ENCODE measurements at places on chromosomes 5 and 9.

- no peak for DNase-seq
Measured at GRCh38 chr9:106885451-106885850, 22.5 kb downstream of the ZNF462 start.

DNA sequence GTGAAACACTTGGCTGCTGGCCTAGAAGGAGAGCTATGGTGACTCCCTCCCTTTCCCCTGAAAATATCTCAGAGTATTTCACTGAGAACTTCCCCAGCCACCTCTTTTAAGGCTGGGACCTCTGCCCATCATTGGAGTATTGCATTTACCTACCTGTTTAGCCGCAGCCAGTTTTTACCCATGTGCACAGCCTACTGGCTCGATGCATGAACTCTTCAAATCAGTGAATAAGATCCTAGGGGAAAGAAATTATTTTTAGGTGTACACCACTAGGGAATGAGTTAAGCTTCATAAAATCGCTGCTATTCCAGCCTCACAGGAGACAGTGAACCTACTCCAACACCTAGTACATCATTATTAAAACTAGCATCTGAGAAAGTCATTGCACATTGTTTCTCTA is 16.8 kb upstream of the FAM174A start:
- no peak for DNase-seq

DNA sequence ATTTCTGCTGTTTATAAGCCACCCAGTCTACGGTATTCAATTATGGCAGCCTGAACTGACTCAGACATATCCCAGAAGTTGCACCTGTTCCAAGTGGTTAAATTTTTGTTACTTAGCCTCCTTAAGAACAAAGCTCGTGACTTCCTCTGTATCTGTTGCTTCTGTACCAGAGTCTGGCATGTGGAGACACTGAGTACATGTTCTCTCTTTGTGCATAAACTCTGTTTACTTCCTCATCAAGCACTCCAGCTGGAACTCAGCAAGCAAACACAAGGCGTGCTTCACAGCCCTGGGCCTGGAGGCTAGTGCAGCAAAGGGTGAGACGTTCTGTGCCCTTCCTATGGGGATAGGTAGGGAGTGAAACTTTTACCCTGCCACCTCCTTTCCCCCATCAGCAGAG is 19.0 kb downstream of the C9orf152 start:
- DNase-seq: no peak

GRCh38 chr9:138028596-138028995 is 151.0 kb downstream of the CACNA1B start:
- no peak for DNase-seq

DNA sequence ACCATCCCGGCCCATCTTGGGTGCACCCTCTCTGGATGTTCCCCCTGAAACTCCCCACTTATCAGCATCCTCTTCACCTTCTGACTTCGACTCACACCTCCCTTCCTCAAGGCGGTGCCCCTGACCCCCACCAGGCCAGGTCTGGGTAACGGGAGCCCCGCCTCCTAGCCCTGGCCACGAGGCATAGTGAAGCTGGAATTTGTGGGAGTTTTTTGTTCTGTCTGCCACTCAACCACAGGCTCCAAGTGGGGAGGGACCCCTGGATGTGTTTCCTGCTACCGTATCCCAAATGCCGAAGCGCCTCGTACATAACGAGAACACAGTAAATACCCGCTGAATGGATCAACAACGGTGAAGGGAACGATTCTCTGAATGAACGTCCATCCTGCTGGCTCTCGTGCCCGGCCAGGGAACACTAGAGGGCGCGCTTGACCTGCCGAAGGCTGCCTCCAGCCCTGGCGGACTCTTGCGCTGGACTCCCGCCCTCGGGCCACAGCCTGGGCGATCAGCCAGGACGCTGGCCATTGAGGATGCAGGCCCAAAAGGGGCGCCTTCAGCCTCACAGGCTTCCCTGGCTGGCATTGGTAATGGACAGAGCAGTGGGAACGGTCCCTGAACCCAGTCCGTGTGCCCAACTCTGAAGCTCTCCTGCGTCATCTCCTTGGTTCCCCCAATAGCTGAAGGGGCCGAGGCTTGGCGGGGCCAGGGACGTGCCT is 47.3 kb upstream of the PHYKPL start:
- peak; percentile 17 for DNase-seq

- no peak for DNase-seq
Measured at GRCh38 chr5:42612750-42613366, 143.8 kb upstream of the CCDC152 start.

DNA sequence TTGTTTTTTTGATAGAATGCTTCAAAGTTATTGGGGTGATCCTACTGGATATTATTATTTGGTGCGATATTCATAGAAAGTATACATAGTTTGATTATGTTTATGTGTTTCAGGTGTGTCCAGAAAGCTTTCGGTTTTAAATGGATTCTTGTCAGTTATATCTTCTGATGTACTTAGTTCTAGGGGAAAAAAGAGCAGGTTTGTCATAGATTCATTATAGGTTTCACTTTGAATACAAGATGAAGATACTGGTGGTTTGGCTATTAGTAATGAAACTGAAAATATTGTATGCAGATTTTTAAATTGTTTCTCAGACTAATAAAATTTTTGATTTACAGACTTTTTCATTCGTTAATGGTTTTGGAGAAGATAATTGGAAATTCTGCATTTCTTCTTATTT is 98.9 kb downstream of the MAN2A1 start:
- no peak for DNase-seq

DNA sequence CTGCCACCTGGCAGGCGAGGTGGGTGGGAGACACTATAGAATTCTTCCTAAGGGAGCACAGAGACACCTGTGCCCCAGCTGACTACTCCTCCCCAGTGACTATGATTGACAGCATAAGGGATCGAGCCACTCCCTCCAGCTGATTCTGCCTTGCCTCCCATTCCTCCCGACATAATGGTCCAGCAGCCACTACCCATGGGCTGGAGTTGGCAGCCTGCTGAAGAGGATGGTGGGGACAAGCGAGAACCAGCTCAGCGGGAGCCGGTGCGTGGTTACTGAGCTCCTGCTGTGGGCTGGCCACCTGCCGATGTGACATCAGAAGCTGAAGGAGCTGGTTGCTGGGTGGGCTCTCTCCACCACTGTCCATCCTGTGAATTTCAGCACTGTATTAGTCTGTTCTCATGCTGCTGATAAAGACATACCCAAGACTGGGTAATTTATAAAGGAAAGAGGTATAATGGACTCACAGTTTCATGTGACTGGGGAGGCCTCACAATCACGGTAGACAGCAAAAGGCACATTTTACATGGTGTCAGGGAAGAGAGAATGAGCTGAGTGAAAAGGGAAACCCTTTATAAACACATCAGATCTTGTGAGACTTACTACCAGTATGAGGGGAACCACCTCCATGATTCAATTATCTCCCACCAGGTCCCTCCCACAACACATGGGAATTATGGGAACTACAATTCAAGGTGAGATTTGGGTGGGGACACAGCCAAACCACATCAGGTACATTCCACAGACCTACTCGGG is 12.1 kb upstream of the NCS1 start:
- DNase-seq: no peak

DNA sequence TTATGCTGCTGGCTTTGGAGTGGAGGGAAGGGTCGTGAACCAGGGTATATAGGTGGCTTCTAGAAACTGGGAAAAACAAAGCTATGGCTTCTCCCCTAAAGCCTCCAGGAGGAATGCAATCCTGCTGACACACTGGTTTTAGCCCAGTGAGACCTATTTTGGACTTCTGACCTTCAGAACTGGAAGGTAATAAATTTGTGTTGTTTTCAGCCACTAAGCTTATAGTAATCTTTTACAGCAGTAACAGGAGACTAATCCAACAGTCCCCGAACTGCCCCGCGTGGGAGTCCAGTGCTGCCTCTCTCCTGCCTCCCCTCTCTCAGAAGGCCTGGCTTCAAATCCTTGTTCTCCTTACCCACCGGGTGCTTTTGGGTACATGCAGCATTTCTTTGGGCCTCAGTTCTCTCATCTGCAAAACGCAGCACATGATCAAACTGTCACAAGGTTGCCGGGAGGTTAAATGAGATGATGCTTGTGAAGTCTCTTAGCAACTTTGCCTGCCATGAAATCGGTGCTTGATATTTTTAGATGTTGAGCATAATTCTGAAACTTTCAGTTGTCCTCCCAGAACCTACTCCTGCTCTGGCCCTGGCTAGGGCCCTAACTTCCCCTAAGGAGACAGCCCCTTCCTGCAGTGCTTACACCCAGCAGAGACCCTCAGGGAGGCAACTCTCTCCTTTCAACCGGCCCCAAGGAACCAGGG is 127.3 kb upstream of the BOD1 start:
- no peak for DNase-seq

- DNase-seq: no peak
Measured at GRCh38 chr5:7016999-7017747, 303.9 kb downstream of the TENT4A start.

DNA sequence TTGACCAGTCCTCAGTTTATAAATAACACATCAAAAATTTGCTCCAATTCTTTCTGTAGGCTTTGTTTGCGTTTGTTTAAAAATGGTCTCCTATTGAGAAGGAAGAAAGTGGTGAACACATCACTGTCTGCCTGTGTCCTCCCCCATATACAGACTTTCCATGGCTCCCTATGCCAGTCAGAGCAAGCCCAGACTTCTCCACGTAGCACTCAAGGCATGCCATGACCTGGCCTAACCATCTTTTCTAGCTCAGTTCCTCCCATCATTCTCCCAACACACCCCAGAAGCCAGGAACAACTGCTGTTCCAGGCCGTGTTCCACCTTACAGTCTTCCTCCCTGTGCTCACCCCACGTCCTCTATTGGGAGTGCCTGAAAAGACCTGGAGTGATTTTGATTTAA is 129.6 kb upstream of the ZNF618 start:
- no peak for DNase-seq

DNA sequence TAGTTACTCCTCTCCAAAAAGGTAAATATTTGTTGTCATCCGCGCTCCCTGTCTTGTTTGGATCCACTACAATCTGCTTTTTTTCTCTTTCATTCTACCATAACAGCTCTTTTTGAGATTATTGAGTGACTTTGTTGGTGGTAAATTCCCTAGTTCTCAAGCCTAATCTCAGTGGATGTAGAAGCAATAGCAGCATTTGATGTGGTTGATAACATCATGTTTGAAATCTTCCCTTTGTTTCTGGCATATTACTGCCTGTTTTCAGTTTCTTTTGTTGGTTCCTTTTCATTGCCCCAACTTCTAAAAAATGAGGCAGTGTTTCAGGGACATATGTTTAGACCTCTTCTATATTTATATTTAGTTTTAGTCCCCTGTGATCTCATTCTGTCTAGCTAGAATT is 8.9 kb downstream of the CDC42SE2 start:
- DNase-seq: no peak

GRCh38 chr5:151917904-151918303 is 6.7 kb downstream of the GLRA1 start:
- no peak for DNase-seq

DNA sequence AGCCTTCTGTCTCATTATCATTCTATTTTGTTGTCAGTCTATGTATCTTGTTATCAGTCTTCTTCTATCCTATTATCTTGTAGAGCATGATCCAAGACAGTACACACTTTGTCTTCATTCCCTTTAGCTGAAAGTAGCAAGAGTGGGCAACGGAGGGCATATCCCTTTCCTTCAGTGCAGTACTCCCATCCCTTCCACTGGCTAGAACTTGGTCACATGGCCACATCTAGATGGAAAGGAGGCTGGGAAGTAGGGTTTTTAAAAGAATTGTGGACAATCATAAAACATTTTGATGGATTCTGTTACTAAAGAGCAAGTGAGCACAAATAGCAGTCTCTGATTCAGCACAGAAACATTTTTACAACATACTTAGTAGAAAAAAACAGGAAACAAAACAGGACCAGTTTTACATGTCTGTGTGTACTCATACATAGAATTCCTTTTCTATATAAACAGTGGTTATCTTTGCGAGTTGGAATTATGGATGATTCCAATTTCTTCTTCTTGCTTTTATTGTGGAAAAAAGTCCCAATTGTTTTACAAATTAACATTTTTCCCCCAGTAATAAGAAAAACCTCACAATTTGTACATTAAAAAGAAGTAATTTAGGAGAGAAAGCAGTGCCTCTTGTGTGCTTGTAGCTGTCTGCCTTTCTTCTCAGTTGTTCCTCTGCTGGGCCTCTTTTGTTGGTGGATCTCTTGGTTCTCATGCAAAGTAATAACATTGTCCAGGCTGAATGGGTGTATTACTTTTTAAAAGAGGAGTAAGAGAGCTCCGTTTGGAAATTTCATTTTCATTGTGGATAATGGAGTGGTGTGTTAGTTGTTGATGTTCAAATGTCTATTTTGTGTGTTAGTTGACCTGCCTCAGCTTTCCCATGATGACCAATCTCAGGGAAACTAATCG is 410.9 kb upstream of the TRPC7 start:
- DNase-seq: no peak

- DNase-seq: no peak
Measured at GRCh38 chr9:131475956-131476776, 26.6 kb upstream of the POMT1 start.

- DNase-seq: no peak
Measured at GRCh38 chr5:125700380-125700861, 722.8 kb upstream of the GRAMD2B start.

DNA sequence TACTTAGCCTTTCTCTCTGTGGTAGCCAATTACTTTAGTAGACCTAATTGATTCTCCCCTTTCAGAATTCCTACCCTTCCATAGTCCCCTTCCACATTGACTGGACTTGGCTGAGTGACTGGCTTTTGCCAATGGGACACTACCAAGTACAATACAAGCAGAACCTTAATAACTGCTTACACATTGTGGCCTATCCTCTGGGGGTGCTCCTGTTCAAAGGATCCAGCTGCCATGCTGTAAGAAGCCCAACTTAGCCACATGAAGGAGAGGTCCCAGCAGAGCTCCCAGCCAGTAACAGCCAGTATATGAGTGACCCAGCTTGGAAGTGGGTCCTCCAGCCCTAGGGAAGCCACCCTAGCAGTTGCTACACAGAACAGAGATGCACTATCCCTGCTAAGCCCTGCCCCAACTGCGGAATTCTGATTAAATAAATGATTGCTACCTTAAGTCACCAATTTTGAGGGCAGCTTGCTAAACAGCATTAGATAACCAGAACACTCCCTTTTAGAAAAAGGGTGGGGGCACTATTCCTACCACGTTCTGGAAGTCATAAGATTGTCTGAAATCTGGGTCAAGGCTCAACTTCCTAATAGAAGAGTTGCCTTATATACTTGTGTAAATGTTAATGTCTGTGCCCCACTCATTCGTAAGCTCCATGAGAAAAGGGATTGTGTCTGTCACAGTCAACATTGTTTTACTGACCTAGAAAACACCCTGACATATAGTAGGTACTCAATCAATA is 11.1 kb upstream of the APTX start:
- DNase-seq: no peak

DNA sequence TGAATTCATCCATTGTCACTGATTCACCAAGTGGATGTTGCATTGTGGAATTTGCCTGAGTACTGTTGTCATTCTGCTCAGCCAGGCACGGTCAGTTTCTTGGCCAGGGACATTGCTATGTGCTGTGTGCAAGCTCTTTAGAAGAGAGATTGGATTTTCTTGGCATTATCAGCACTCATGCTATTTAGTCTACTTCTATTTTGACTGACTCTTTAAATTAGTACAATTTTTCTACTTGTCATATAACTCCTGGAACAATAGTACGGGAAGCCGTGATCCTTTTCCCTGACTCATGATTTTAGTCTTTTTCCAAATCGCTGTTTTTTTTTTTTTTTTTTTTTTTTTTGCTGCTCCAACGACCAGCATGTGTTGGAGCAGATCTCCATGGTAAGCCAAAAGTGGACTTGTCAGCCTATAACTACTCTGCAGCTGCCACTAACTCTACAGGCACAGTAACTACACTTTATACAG is 129.7 kb downstream of the CDC42SE2 start:
- no peak for DNase-seq

GRCh38 chr5:58629271-58630159 is 46.6 kb downstream of the RAB3C start:
- no peak for DNase-seq

All from stimulated activated CD8-positive, alpha-beta memory T cell treated with anti-CD3 and anti-CD28 coated beads, Interleukin-7, amount 100 ng/mL, for 4 hours (primary cell).